Activated T-cell treated with anti-CD3 and anti-CD28 coated beads, Interleukin-2, amount 50 U/mL, for 72 hours (primary cell): ENCODE measurements at places on chromosomes 13 and 19. TPM values are rescaled to one million over a fixed set of nuclear protein-coding genes. Genes with fewer than 3 reads are reported as not detected.

CASP14 gene
- not detected for total RNA-seq

IGFL1 gene
- not detected for total RNA-seq

KLK11 gene
- not detected for total RNA-seq

C1QTNF9 gene
- not detected for total RNA-seq

ONECUT3 gene
- not detected for total RNA-seq

ZSCAN1 gene
- total RNA-seq = not detected

ANO8 gene
- total RNA-seq = 13.7 TPM

EDDM13 gene
- 0.67 TPM for total RNA-seq

RASL11A gene
- total RNA-seq = 5.6 TPM

JSRP1 gene
- 1.6 TPM for total RNA-seq

C19orf81 gene
- 5.1 TPM for total RNA-seq

PRR22 gene
- 4.7 TPM for total RNA-seq

ATP8B3 gene
- 12.1 TPM for total RNA-seq

NRTN gene
- total RNA-seq = 2.7 TPM

KCNK6 gene
- 10.2 TPM for total RNA-seq

SHANK1 gene
- not detected for total RNA-seq

ADGRE3 gene
- total RNA-seq = not detected

ACP7 gene
- total RNA-seq = not detected

SIGLECL1 gene
- not detected for total RNA-seq

PALM gene
- 2.0 TPM for total RNA-seq

C19orf67 gene
- not detected for total RNA-seq

CACNA1A gene
- total RNA-seq = 0.37 TPM

CYP2A7 gene
- not detected for total RNA-seq

DIRAS1 gene
- total RNA-seq = 0.55 TPM

RFX1 gene
- 11.4 TPM for total RNA-seq

TMEM238 gene
- 11.7 TPM for total RNA-seq

SPIB gene
- total RNA-seq = 2.1 TPM

SLC25A41 gene
- total RNA-seq = 0.58 TPM

BORA gene
- total RNA-seq = 34.0 TPM

ALOX5AP gene
- 56.3 TPM for total RNA-seq

KIR3DL2 gene
- total RNA-seq = 0.89 TPM

ZSCAN4 gene
- total RNA-seq = not detected

MTMR6 gene
- 15.6 TPM for total RNA-seq

IGSF23 gene
- not detected for total RNA-seq

DZIP1 gene
- 0.31 TPM for total RNA-seq

CEACAM21 gene
- 38.4 TPM for total RNA-seq

KLK15 gene
- total RNA-seq = not detected

SYCN gene
- total RNA-seq = not detected

PSG3 gene
- not detected for total RNA-seq

CARD8 gene
- 201 TPM for total RNA-seq

KIR2DL4 gene
- total RNA-seq = 0.60 TPM

STOML3 gene
- total RNA-seq = not detected

XAB2 gene
- total RNA-seq = 59.3 TPM

TNNT1 gene
- total RNA-seq = 1.3 TPM

GIPR gene
- total RNA-seq = 5.9 TPM

DEDD2 gene
- 28.8 TPM for total RNA-seq

CDX2 gene
- total RNA-seq = not detected
